ENCODE measurements at places on chromosomes 1 and 21. TPM values are rescaled to one million over a fixed set of nuclear protein-coding genes. Genes with fewer than 3 reads are reported as not detected.

DNA sequence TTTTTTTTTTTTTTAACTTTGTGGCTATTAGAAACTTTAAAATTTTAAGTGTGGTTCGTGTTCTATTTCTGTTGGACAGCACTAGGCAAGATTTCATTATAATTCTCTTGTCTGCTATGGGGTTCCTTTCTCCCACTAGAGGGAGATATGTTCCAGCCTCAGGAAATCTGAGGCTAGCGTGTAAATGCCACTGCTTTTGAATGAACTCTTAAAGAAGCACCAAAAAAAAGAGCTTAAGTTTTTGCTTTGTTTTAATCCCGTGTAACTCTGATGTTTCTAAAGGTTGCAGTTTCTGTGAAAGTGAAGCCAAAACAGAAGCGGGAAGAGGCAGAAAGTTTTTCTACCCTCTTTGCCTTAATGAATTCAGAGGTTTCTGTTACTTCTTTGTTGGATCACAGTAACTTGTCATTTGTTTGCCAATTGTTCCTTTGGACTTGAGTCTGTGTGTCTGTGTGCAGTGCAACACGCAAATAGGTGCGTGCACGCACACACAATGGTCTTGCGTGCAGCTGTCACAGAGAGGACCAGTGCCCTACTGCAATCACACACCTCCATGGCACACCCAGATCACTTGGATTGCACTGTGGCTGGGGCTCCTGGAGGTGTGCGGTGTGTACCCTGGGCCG lies 32.3 kb downstream of the HHAT start:
- DNase-seq, result peak; percentile 53

GRCh38 chr1:172483448-172483847 lies 39.6 kb upstream of the PIGC start:
- DNase-seq, result no peak

DNA sequence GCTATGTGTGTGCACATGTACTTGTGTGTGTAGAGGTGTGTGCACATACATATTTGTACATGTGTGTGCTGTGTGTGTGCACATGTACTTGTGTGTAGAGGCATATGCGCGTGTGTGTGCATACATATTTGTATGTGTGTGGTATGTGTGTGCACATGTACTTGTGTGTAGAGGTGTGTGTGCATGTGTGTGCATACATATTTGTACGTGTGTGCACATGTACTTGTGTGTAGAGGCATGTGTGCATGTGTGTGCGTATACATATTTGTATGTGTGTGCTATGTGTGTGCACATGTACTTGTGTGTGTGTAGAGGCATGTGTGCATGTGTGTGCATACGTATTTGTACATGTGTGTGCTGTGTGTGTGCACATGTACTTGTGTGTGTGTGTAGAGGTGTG lies 291.9 kb downstream of the AJAP1 start:
- no peak for DNase-seq

GRCh38 chr21:16563795-16564194 lies 834.0 kb downstream of the USP25 start:
- DNase-seq, result peak; percentile 63

DNA sequence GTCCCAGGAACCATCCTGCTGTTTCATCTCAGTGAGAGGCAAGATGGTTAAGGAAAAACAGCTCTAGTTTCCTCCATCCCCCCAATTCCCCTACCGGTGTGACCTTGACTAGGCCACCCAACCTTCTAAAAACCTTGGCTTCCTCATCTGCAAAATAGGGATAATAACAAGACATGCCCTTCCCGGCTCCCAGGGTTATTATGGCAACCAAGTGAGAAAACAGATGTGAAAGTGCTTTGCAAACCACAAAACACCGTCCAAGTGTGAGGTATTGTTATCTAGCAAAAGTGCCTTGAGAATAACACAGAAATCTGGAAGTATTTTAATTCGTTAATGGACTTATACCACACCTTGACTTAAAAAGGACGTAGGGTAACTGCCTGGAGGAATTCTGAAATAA lies 62.7 kb downstream of the ITPKB start:
- DNase-seq, result no peak

The UBE2G2 gene
- total RNA-seq, result 55.2 TPM

- no peak for DNase-seq
These were observed 15.4 kb downstream of the KCNH1 start for GRCh38 chr1:211118407-211119102.

GRCh38 chr1:17567582-17567981 lies 28.1 kb downstream of the ARHGEF10L start:
- no peak for DNase-seq

GRCh38 chr21:29193072-29193471 lies 62.6 kb downstream of the MAP3K7CL start:
- no peak for DNase-seq

The MYOG gene
- not detected for total RNA-seq

DNA sequence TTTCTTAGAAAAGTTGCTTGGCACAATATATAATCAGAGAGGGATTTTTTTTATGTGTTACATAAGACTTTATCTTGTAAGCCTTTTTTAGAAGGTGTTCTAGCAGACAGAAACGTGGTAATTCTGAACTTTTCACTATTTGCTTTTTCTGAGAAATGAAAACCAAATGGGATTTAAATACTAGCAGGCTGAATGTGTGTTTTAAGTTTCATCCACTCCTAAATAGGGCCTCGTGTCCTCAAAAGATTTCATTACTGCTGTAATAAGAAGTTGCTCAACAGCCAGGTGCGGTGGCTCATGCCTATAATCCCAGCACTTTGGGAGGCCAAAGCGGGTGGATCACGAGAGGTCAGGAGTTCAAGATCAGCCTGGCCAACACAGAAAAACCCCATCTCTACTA lies 44.7 kb upstream of the FMO2 start:
- DNase-seq, result no peak

DNA sequence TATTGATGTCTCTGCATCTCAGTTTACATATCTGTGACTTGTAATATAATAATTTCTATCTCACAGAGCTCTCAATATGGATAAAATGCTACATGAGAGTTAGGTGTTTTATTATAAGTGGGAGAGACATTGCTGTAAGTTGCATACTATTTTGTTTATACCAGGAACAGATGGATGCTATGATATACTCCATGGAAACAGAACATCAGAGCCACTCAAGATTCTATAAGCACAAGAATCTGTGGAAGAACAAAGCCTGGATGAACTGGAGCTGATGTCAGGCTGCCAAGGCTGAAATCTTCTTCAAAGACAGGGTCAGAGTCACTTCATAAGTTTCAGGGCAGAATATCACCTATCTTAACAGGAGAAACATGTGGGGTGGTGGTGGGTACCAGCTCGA lies 30.2 kb downstream of the DUSP10 start:
- DNase-seq, result no peak

- DNase-seq, result no peak
These were observed 4.2 kb downstream of the LGR6 start for GRCh38 chr1:202197653-202198365.

- no peak for DNase-seq
These were observed 10.7 kb downstream of the ZFYVE9 start for GRCh38 chr1:52152572-52152971.

The C1QA gene
- total RNA-seq, result not detected

DNA sequence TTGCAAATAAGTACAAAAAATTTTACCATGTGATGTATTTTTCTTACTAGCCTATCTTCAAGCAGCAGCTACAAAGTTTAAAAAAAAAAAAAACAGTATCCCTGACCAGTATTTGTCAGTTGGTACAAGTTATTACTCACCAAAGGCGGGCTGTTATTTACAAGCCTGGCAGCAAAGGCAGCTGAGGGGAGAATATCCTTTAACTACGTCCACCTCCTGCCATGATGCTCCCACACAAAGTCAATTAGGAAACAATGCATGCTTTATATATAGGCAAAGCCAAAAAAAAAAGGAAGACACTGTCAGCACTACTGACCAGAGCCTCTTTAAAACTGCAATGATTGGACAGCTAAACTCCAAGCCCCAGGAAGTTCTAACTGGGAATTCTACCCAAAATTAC lies 13.7 kb downstream of the PSMA5 start:
- no peak for DNase-seq

GRCh38 chr1:91777630-91778300 lies 108.2 kb downstream of the TGFBR3 start:
- DNase-seq, result no peak

The PPM1J gene
- total RNA-seq, result 10.1 TPM

GRCh38 chr1:15469361-15469760 lies 6.5 kb upstream of the CELA2B start:
- DNase-seq, result peak; percentile 61

DNA sequence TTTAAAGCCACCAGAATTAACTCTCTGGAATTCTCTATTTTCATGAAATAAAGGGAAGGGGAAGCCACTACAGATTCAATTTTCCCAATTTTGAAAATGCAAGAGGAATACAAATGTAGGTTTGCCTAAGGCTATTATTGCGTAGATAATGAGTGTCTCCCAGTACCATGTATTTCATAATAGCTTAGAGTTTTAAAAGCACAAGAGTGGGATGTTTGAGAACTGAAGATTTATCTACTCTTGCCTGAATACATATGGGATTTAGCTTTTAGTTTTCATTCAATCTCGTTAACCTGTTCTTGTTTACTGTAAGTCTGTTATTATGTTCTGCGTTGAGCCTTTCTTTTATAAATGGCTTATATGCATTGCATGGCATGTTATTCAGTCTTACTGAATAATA lies 795.1 kb downstream of the BRINP3 start:
- DNase-seq, result no peak

The MLLT11 gene
- 8.1 TPM for total RNA-seq

DNA sequence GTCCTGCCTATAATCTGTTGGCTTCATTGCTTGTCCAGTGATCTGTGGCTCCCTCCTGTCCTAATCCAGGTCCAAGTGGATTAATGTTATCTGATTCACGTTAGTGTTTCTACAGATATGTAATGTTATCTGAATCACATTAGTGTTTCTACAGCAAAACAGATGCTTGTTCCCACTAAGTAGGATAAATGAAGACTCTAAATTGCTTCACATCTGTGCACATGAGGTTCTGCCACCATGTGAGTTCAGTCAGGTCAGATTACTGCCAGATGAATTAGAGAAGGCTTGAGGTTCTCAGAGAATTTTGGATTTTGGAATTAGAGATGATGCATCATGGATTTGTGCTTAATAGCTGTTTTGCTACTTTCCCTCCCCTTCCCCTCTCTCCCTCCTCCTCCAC lies 13.2 kb downstream of the DISC1 start:
- no peak for DNase-seq
